ENCODE measurements at places on chromosomes 4 and X.

DNA sequence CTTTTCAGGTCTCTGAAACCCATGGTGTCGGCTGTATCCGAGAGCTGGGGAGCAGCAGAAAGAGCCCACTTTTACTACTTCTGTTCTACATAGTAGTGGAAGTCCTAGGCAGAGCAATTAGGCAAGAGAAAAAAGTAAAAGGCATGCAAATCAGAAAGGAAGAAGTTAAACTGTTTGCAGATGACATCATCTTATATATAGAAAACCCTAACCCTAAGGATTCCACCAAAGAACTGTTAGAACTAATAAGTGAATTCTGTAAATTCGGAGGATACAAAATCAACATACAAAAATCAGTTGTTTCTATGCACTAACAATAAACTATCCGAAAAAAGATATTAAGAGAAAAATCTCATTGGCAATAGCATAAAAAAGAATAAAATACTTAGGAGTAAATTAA lies 95.3 kb downstream of the POLA1 start:
- DNase-seq = no peak

DNA sequence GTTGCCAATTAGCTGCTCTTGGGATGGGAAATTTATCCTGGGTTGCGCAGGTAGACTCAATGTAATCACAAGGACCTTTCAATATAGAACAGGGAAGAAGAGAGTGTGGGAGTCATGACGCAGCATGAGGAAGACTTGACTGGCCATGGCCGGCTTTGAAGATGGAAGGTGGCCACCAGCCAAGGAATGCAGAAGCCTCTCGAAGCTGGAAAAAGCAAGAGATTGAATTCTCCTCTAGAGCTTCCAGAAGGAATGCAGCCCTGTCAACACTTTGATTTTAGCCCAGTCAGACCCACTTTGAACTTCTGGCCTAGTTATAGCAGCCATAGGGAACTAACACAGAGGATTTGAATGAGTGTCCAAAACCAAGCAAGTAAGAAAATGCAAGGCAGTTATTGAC lies 14.7 kb upstream of the SH3KBP1 start:
- DNase-seq = no peak

DNA sequence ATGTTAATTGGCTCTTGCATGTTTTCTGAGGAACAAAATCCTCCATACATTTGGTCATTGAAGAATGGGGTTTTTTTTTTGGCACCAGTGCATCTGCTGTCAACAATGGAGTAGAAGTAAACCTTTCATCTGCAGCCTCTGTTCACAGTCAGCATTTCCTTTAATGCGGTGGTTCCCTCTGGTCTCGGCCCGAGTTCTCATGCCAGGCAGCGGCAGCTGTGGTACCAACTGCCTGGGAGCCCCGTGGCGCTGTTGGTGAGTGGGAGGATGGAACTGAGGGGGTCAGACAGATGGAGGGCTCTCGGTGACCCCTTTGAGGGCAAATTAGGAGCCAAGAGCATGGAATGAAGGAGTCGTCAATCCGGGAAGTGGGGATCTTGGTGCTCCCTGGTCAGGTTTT lies 114.7 kb downstream of the AFF1 start:
- no peak for DNase-seq

GRCh38 chr4:20625426-20625825 lies 74.8 kb upstream of the PACRGL start:
- DNase-seq = no peak

- no peak for DNase-seq
Measured at GRCh38 chr4:162732876-162733275, 433.8 kb downstream of the NAF1 start.

DNA sequence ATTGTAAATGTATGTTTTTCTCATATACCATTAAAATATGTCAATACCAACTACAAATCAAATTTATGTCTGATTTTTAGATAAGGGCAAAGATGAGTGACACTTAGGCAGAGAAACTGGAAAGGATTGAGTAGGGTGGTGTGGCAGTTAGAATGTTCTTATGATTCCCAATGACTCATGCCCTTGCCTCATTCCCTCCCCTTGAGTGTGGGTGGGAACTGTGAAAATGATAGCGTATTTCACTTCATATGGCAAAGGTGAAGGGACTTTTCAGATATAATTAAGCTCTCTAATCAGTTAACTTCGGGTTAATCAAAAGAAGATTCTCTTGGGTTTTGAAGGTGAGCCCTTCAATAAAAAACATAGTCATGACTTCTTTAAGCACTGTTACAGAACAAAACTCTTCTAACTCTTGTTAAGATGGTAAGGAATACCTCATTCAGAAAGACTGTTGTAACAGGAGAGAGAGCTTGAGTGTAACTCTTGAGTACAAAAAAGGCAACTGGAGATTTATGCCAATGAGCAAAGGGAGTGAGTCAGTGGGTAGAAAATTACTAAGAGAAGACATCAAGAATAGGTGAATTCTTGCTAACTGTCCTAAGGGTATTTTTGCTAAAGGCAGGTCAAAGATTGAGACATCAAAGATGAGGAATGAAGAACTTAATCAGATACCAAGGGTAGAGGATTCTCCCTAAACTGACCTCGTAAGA lies 329.5 kb downstream of the KCTD8 start:
- no peak for DNase-seq

DNA sequence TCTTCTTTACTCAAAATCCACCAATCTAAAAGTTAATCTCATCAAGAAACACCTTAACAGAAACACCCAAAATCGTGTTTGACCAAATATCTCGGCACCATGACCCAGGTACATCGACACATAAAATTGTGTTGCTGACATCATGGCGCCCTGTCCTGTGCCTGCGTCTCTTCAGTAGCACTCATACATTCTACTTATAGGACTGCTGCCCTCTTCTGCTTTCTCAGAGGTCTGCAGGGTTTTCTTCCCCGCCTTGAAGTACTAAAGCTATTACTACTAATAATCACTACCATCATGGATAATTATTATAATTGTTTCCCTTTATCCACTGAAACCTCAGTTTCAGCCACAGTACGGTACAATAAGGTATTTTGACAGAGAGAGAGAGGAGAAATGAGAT lies 1403.1 kb upstream of the TENM3 start:
- no peak for DNase-seq

GRCh38 chr4:150056569-150056968 lies 21.7 kb upstream of the DCLK2 start:
- DNase-seq = no peak

DNA sequence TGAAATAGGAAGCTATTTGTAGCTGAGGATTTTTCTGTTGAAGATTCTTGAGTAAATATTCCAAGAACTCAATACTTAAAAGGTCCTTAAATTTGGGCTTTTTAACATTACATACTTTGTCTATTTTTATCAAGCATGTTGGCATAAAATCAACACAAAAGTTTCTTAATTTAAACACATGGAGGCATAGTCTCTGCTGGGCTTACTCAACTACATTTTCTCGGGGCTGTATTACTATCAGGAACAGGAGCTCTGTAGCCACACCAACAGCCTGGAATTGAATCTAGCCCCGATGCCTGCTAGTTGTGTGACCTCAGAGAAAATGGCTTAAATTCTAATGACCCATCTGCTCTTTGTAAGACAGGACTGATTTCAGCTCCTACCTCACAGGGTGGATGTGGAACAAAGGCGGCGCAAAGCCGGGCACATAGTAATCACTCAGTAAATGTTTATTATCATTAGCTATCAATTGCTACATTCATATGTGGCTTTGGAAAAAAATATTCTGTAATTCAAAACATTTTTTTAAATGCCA lies 207.0 kb downstream of the NSUN7 start:
- DNase-seq = no peak

GRCh38 chr4:53508446-53508845 lies 82.8 kb downstream of the LNX1 start:
- no peak for DNase-seq

DNA sequence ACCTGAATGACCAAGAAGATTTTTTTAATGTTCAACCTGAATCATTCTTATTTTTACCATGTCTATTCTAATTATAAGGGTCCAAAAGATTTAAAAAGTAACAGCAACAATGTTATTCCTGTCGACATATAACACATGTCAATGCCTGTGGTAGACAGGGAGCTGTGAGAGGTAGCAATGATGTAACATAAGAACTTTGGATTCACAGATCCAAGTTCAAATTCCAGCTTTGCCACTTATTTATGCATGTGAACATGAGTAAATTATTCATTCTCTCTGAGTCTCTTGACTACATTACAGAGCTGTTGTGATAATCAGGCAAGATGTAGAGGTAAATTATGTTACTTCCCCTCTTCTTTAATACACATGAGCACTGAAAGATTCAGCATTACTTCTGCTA lies 54.5 kb downstream of the KLHL8 start:
- DNase-seq = no peak

DNA sequence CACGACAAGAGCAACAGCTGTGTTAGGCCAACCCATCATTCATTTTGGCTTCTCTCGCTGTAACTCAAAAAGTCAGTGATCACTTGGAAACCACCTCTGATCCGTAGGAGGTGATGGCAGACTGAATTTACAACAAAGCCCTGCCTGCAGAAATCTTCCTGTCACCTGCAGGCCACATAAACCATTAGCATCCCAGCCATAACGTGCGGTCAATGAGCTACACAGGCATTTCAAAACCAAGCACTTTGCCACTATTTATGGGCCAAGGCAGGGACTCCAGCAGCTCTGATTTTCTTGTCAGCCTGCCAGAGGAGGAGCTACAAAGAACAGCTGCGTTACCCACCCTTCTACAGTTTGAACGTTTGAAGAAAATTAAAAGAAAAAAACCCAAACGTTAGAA lies 228.1 kb upstream of the PPARGC1A start:
- no peak for DNase-seq
